ENCODE measurements at places on chromosomes 5 and 9. TPM values are rescaled to one million over a fixed set of nuclear protein-coding genes. Genes with fewer than 3 reads are reported as not detected.

DNA sequence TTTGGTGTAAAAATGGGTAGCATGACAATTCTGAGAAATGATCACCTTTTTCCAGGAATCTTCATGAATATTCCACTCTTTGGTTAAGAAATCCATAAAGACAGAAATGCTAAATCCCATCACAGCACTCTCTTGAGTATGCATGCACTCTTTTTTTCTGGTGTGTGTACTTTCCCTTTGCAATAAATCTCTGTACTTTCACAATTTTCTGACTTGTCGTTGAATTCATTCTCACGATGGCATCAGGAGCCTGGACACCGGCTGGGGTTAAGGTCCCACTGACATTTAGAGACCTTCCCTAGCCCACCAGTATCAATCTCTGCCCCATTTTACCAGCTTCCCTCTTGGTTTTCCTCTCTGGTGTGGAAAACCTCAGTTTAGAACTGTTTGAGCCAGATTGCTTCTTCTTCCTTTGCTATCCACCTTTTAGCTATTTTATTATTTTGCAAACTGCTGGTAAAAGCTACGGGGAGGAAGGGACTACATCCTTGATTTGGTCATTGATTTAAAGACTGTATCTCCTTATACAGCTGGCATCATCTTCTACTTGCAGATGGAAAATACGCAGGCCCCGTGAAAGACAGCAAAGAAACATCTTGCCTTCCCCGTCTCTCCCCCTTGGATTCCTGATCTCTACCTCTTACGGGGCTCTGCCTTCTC lies 59.9 kb upstream of the ZFR start:
- no peak overlapping the region for H3K4me3 ChIP-seq
- H3K4me1 ChIP-seq, result peaks cover 26% of the 10 kb centered on the region
- H3K27ac ChIP-seq, result no peak overlapping the region

DNA sequence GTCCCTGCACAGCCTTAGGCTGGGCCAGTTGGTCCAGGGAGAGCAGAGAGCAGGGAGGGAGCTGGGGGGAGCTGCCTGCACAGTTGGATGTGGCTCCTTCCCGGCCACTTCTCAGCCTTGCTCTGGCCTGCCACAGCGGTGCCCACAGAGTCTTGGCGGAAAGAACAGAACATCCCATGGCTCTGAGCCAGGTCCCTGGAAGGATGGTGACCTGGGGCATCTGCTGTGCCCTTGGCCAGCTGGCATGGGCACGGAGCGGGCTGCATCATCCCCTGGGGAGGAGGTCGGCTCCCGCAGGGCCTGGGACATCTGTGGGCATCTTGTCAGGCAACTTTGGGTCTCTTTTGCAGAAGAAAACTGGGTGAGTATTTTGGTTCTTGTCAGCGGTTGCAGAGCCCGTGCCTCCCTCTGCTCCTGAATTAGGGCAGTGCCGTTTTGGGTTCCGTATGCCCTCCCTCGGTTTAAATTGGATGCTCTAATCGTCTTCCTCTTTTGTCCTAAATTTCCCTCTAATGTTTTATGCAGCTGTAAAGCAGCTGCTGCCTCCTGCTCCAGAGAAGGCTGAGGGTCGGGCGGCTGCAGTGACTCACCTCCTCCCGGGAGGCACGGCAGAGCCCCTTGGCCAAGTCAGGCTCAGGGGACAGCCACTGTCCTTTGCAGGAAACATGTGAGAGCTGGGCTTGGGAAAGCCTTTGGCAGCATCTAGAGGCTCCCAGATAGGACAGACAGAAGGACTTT lies 10.5 kb upstream of the NACC2 start:
- no peaks in the 10 kb centered on the region for H3K27me3 ChIP-seq
- H3K4me1 ChIP-seq, result peaks cover 49% of the 10 kb centered on the region
- peak overlapping the region; percentile 72 for H3K27ac ChIP-seq
- H3K4me3 ChIP-seq, result no peak overlapping the region
- peak; percentile 81 for DNase-seq

GRCh38 chr9:119453490-119453911 lies 84.3 kb upstream of the BRINP1 start:
- no peak overlapping the region for H3K27ac ChIP-seq
- no peaks in the 10 kb centered on the region for H3K27me3 ChIP-seq
- no peaks in the 10 kb centered on the region for H3K4me1 ChIP-seq
- H3K4me3 ChIP-seq, result no peak overlapping the region
- H3K36me3 ChIP-seq, result no peaks in the 10 kb centered on the region

GRCh38 chr9:116323012-116323411 lies 169.4 kb downstream of the PAPPA start:
- no peaks in the 10 kb centered on the region for H3K36me3 ChIP-seq
- DNase-seq, result no peak
- no peaks in the 10 kb centered on the region for H3K27me3 ChIP-seq

- no peaks in the 10 kb centered on the region for H3K4me1 ChIP-seq
- DNase-seq, result no peak
Measured at GRCh38 chr9:29150606-29151005, 1577.3 kb upstream of the C9orf72 start.

DNA sequence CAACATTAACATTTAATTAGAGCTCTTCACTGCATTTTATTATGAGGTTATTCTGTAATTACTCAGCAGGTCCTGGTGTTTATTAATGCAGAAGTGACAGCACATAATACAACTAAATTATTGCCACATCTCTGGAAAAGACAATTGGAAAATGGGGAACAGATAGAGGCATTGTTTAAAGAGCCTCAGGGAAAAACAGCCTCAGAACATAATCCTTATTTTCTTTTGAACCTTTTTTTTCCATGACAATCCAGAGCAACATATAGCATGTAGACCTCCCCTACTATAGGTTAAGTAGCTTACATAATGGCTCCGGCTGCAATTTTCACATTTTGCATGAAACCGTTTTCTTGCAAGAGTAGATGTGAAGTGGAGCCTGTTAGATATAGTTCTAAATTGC lies 87.2 kb downstream of the RMI1 start:
- H3K27me3 ChIP-seq, result no peaks in the 10 kb centered on the region
- H3K27ac ChIP-seq, result no peak overlapping the region
- no peak overlapping the region for H3K4me3 ChIP-seq
- H3K4me1 ChIP-seq, result no peaks in the 10 kb centered on the region
- DNase-seq, result no peak

Gene MAT2B
- total RNA-seq, result 87.7 TPM

Gene GRPEL2
- total RNA-seq, result 7.7 TPM
